Regular cardiac myocyte (primary cell): ENCODE measurements at places on chromosomes 16 and 17. TPM values are rescaled to one million over a fixed set of nuclear protein-coding genes. Genes with fewer than 3 reads are reported as not detected.

FN3K gene
- total RNA-seq, result 1.5 and 10.4 TPM in 2 replicates

OTOP3 gene
- not detected in 2 replicates for total RNA-seq

KCTD11 gene
- total RNA-seq, result 10.4 and 13.5 TPM in 2 replicates

KRT13 gene
- 0.58 TPM in 1 of 2 replicates, not detected in the other for total RNA-seq

KRT31 gene
- total RNA-seq, result not detected in 2 replicates

LRRC3C gene
- total RNA-seq, result not detected in 2 replicates

SNX20 gene
- total RNA-seq, result not detected in 2 replicates

KRTAP9-4 gene
- not detected in 2 replicates for total RNA-seq

RPRML gene
- not detected in 2 replicates for total RNA-seq

MT1F gene
- 0.56 and 0.96 TPM in 2 replicates for total RNA-seq

NPW gene
- total RNA-seq, result 0.28 and 0.58 TPM in 2 replicates

TEX19 gene
- total RNA-seq, result 0.19 TPM in 1 of 2 replicates, not detected in the other
